Psoas muscle (tissue), 8 donors: ENCODE measurements at places on chromosomes 3 and 15.

DNA sequence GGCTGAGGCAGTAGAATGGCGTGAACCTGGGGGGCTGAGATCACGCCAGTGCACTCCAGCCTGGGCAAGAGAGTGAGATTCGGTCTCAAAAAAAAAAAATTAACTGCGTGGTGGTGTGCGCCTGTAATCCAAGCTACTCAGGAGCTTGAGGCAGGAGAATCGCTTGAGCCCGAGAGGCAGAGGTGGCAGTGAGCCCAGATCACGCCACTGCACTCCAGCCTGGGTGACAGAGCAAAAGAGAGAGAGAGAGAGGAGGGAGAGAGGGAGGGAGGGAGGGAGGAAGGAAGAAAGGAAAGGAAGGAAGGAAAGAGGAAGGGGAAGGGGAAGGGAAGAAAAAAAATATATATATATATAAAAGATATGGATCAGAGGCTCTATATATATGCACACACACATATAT, 6.0 kb downstream of the TM4SF19 start:
- no peak for DNase-seq

GRCh38 chr15:48748535-48748934, 62.3 kb downstream of the CEP152 start:
- DNase-seq = no peak

GRCh38 chr3:103126115-103126514, 691.3 kb downstream of the ZPLD1 start:
- DNase-seq = no peak

DNA sequence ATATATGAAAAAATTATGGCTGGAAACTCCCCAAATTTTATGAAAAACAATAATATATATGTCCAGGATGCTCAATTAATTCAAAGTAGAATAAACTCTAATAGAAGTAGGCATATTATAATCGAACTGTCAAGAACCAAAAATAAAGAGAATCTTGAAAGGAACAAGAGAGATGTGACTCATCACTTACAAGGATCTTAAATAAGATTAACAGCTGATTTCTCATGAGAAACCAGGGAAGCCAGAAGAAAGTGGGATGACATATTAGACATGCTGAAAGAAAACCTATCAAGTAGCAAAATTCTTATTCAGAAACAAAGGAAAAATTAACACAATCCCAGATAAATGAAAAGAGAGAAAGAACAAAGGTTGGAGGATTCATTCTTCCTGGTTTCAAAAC, 66.8 kb downstream of the FAIM start:
- DNase-seq = no peak
